ENCODE measurements at places on chromosomes 7 and 10.

DNA sequence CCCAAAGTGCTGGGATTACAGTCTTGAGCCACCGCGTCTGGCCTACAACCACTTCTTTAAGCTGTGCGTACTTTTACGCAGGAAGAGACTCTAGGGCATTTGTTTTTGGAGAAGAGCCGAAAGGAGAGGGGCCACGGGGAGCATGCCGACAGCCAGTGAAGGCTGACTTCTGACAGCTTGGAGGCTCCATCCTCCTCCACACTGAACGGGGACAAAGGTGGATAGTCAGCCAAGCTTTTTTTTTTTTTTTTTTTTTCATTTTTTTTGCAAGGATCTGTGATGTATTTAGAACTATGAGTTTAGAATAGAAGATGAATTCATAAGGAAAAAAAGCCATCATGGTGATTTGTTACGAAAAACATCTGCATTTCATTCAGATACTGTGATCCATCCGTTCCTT lies 221.7 kb downstream of the ARHGAP21 start:
- no peak for DNase-seq

GRCh38 chr10:95335933-95336699 lies 45.3 kb upstream of the PDLIM1 start:
- DNase-seq = no peak

GRCh38 chr10:79405221-79405994 lies 40.0 kb downstream of the ZCCHC24 start:
- no peak for DNase-seq

GRCh38 chr10:27857616-27858015 lies 112.0 kb upstream of the MKX start:
- DNase-seq = no peak

- no peak for DNase-seq
Observed at GRCh38 chr10:86366902-86367151, 232 bp upstream of the GRID1 start.
